ENCODE measurements at places on chromosomes 1 and 21.
A peak's percentile ranks its signal among the peaks of the same experiment; 100 is the strongest.

DNA sequence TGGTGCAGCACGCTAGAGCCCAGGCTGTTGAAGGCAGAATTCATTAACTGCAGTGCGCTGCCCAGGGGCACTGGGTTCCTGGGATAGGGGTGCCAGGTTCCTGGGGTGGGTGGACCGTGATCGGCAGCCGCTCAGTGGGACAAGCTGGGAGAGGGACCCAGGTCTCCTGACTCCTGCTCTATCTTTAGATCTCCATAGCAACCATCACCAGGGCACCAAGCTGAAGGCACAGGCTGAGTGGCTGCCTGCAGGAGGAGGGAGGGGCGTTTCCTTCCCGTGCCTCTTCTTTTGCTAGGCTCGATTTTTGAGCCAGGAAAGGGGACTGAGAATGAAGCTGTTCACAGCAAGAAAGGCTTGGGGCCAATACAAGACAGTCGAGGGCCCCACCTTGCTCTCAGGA is 20.9 kb upstream of the CDCP2 start:
- DNase-seq = no peak

DNA sequence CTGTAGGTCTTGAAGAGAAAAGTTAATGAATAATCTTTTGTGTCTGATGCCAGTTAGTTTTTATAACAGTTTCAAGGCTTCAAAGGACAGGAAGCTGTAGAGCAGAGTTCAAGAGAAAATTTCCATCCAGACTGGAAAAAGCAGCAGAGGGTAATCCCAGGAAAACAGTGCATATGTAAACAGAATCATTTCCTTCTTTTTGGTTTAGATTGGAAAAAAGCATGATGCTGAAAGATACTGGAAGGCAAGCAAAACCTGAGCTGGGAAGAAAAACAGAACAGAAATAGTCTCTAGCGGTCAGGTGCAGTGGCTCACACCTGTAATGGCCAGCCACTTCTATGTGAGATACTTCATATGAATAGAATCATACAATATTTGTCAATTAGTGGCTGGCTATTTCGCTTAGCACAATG is 71.9 kb downstream of the ZSWIM5 start:
- DNase-seq = no peak

GRCh38 chr1:172581779-172582178 is 48.8 kb downstream of the SUCO start:
- DNase-seq = no peak

DNA sequence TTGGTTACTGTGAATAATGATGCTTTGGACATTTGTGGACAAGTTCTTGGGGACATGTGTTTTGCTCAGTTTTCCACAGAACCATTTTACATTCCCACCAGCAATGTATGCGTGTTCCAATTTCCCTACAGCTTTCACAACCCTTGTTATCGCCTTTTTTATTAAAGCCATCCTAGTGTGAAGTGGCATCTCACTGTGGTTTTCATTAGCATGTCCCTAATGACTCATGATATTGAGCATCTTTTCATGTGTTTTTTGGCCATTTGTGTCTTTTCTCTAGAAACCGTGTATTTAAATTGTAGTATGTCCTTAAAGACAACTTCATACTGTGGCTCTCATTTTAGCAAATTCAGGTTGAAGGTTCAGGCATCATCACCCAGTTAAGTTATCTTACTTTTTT is 132.1 kb downstream of the TGFBR3 start:
- DNase-seq = no peak

DNA sequence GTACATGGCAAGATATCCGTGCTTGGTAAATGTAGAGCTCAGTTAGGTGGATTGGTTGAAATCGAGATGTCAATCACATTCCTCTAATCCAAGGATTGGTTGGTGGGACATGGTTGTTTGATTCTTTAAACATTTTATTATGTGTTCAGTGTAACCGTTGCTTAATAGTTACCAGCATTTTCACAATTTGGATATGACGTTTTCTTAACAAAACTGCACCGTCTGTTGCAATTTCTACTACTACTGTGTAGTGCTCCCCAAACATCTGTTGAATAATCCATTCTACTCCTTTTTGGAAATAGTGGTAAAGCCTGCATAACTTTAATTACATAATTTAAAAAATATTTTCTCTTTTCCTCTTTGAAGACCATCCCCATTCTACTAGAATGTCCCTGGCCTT is 16.3 kb downstream of the OR2B11 start:
- DNase-seq = no peak

DNA sequence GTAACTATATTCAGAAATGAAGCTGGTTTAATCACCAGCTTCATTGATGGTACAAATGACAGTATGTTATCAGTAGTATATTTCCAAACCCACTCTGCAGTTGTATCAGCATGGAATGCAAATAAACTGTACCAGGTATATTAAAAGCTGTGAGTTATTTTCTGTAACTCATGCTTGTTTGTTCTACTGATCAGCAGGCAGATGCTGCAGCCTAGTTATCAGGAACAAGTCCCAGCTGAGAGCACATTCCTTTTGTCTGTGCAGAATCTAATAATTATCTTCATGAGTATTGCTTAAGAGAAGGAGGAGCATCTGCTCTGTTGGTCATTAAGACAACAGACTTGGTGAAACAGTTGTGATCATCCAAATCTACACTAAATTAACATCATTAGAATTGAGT is 1331.1 kb downstream of the MRPL39 start:
- DNase-seq = no peak

DNA sequence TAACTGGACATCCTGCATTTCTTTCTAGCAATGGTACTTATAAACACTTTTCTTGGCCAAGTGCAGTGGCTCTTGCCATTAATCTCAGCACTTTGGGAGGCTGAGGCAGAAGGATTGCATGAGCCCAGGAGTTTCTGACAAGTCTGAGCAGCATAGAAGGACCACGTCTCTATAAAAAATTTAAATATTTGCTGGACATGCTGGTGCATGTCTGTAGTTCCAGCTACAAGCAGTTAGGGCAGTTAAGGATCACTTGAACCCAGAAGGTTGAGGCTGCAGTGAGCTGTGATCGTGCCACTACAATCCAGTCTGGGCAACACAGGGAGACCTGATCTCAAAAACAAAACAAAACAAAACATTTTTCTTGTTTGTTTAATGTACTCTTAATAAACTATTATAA is 434.0 kb downstream of the PLA2G4A start:
- DNase-seq = no peak

DNA sequence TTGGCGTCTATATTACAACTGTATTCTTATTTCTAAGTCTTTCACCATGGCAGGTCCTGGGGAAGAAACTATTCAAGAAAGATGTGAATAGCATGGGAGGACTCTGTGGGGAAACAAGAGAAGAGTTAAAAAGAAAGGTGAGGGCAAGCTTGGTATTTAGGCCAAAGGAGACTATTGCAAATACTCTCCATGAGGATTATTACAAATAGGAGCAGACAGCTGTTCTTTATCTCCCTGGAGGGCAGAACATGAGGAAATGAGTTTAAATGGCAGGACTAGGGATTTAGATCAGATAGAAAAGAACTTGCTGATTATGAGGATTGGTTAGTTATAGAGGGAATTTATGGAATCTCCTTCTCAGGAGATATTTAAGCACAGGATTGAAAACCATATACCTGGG is 186.8 kb downstream of the CDC7 start:
- DNase-seq = no peak

DNA sequence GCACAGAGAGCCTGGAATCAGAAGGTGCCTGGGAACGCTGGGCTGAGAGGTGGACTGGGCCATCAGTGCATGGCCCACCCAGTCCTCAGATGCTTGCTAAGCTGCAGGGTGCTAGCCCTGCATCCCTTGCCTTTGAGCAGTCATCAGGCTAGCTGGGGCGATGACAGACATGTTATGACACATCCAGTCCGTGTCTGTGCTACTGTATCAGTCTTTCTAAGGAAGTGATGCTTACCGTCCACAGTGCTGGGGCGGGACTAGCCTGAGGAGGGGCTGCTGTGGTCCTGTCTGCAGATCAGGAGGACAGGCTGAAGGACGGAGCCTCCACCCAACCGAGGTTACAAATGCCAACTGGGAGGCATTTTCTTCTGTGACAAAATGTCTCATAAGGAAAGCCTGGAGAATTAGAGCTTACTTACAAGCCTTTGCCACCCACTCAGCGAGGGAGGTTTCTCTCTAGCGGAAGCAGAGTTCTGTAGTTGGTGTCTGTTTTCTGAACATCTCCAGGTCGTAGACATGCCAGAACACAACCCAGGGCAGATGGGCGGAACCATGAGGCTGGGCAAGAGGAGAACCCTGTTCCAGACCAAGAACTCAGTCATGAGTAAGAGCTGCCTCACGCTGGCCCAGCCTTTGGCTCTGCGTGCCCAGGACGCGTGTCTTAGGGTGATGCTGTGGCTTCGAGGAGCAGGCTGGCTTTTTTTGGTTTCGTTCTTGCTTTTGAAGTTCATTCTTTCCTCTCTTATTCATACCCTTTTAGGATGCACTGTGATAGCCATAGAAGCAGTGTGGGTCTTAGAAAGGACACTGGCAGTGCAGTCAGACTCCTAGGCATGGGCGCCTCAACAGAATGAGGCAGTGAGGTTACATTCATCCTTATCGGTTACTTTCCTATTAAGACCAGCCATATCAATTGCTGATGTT is 14.3 kb downstream of the SLFNL1 start:
- DNase-seq = no peak

DNA sequence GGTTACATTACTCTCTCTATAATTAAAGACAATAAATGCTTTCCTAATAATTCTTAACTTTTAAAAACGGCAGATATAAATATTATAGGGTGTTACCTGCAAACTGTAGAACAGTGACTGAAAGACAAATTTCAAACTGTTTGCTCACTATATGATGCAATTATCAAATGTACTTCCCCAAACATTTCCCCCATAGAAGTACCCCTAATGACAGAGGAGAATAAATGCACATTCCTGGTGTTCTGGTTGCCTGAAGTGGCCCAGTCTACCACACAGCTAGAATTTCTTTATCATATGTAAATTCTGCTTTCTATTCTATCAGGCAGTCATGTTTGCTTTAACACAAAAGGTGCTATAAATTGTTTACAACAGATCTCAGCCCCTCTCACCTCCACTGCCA is 70.4 kb downstream of the VAV3 start:
- DNase-seq = no peak

- no peak for DNase-seq
Measured at GRCh38 chr1:22071511-22071910, 19.0 kb downstream of the CDC42 start.

DNA sequence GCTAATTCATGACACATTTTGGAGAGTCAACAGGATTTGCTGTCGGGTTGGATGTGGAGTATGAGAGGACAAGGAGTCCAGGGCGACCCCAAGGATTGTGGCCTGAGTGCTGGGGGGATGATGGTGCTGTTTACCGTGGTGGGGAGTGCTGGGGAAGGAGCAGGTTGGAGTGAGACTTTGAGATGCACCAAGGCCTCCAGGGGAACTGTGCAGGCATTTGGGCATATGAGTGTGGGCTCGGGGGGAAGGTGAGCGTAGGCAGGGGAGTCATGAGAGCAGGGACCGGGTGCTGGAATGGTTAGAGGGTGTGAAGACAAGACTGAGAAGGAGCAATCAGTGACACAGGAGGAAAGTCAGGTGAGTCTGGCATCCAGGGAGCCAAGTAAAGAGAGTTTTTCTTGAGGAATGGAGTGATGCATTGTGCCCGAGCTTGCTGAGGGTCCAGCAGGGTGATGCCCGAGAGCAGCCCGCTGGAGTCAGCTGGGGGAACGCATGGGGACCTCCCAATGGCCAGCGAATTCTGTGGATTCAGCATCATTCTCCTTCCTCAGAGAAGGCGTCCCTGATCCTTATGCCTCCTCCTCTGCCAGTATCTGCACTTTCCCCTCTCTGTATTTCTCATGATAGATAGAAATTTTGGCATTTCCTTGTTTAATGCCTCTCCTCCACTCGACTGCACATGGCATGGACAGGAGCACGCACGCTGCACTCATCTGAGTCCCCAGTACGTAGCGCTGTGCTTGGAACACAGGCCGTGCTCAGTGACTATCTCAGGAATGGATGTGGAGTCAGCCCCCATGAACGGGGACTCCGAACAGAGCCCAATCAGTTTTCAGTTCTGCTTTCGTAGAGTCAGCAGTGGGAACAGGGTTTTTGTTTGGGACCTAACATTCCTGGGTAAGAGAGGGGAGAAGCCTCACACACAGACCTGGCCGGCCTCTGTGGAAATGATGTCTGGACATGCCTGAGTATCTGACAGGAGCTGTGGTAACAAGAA is 52.1 kb upstream of the ETV3 start:
- no peak for DNase-seq

DNA sequence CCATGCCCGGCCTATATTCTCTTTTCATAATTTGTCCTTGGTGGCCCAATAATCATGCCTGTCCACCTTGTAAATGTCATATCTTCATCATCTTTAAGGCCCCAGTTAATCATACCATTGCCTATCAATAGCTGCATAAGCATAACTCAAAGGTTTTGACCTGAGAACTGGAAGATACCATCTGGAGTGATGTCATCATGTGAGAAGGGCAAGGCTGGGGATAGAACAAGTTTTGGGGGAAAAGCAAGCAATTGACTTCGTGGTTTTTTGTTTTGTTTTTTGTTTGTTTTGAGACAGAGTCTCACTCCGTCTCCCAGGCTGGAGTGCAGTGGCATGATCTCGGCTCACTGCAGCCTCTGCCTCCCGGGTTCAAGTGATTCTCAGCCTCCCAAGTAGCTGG is 6.2 kb downstream of the UBIAD1 start:
- DNase-seq = no peak

GRCh38 chr21:35340273-35340672 is 291.2 kb upstream of the RUNX1 start:
- no peak for DNase-seq

- DNase-seq = no peak
Measured at GRCh38 chr1:113786069-113786468, 26.2 kb downstream of the RSBN1 start.

GRCh38 chr1:231590453-231591198 is 36.0 kb upstream of the DISC1 start:
- DNase-seq = peak; percentile 32

DNA sequence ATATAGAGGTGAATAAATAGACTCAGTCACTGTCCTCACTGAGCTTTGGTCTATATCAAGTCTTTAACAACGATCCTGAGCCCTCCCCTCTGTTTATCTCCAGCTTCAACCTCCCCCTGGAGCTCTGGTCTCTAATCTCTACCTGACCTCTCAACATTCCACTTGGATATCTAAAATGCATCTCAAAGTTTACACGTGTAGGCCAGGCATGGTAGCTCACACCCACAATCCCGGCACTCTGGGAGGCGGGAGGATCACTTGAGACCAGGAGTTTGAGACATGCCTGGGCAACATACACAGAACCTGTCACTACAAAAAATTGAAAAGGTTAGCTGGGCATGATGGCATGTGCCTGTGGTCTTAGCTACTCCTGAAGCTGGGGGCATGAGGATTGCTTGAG is 53.4 kb downstream of the GADD45A start:
- DNase-seq = no peak

GRCh38 chr1:211574705-211575104 is 4.3 kb downstream of the SLC30A1 start:
- no peak for DNase-seq

DNA sequence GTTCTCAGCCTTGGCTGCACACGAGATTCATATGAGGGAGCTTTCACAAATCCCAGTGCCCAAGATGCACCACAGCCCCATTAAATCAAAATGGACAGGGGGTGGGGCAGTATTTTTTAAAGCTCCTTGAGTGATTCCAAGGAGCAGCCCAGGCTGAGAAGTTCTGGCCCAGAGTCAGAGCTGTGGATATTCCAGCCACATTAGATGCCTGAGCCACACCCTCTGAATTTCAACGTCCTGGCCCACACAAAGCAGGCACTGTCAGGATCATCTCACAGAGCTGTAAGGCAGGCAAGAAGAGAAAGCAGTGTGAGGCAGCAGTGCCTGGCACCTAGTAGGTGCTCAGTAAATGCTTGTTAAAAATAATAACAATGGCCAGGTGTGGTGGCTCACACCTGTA is 37.4 kb downstream of the PAX7 start:
- no peak for DNase-seq

- no peak for DNase-seq
Measured at GRCh38 chr1:224673141-224673540, 57.0 kb downstream of the CNIH3 start.
